Urothelium cell line (cell line): ENCODE measurements at places on chromosomes 6 and 20.

DNA sequence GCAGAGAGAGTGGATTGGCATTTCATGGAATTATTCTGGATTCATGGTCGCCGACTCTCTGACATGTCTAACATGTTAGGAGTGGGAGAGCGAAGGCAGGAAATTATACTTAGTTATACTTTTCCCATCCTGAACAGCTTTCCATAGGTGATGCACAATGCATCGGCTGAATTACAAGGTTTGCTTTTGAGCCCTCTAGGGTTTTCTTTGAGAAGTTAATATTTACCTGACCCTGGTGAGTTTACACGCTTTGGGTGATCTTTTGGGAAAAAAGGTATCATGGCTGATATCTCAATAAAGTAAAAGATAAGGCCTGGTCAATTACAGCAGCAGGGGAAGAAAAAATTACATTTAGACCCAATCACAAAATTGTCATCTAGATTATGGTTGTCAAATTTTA, 14.0 kb upstream of the NKX2-2 start:
- no peak for DNase-seq

- DNase-seq: no peak
Measured at GRCh38 chr20:1831096-1831495, 64.1 kb upstream of the SIRPA start.

DNA sequence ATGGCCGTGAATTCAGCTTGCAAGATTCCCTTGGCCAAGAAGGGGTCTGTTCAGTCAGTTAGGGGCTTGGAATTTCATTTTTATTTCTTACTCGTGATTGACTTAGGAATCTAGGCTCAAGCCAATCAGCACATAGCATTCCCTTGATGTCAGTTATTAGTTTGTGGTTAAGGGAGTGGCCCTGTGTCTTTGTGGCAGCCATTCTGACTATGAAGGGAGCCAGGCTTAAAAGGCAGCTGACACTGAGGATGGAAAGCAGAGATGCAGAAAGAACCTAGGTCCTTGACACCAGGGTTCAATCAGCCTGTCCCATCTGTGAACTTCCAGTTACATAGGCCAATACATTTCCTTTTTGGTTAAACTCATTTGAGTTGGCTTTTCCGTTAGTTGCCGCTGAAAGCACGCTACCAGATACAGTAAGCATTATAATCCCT, 48.1 kb downstream of the MCUR1 start:
- DNase-seq: peak; percentile 38

DNA sequence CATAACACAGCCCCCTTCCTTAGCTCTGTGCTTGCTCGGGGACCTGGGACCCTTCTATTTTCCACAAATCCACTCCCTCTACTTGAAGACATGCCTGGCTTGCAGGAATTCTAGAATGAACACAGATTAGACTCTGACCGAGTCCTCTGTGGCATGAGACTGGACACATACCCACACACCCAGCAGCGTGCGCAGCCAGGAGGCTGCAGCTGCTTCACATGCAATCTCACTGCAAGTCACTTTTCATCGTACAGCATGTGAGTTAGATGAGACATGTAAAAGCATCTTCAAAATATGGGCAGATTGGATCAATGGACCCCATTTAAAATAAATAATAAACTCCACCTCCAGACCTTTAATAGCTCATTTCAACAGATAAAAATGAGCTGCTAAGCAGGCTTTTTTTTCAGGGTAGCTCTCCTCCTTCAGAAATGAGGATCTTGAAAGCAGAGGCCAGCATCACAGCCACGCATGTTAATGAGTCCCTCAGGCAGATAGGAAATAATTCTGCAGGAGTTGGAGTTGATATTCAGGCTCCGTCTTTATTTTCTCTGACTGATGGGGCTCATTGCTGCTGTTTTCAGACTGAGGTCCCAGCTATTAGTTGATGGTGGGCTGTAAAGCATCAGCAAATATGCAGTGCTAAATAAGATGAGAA, 215.1 kb upstream of the GGTLC1 start:
- no peak for DNase-seq

- no peak for DNase-seq
Measured at GRCh38 chr6:15292721-15293302, 46.9 kb downstream of the JARID2 start.

DNA sequence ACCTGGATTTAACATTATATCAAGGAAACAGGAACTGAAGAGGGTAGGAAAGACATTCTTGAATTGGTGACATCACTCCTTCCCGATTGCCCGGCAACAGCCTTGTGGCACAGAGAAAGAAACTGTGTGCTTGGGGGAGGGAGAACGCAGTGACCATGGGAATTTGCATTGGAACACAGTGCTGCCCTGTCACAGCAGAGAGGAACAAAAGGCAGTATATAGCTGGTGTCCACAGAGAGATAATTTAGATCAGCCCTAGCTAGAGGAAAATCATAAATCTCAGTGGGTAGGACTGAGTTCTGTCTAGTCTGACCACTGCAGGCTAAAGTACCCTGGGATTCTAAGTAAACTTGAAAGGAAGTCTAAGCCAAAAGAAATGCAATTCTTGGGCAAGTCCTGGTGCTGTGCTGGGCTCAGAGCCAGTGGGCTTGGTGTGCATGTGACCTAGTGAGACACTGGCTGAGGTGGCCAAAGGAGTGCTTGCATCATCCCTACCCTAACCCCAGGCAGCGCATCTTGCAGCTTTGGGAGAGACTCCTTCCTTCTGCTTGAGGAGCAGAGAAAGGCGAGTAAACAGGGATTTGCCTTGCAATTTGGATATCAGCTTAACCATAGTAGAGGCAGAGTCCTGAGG, 697.6 kb downstream of the HACE1 start:
- no peak for DNase-seq

DNA sequence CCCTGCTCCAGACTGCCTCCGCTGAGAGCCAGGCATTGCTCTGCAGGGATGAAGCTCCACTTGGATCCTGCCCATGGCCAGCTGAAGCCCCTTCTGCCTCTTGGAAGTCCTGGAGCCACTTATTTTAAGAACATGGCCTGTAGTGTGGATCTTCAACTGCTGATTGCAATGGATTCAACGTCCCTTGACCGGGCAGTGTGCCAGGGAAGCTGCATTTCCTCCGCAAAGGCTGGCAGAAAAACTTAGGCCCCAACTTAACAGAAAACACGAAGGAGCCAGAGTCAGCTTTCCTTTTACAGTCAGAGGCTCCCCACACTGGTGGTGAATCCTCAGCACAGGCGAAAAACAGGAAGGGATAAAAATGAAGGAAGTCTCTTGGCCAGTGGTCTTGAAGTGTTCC, 26.3 kb upstream of the FOXQ1 start:
- no peak for DNase-seq
